ENCODE measurements at places on chromosomes 3 and 15.
A peak's percentile ranks its signal among the peaks of the same experiment; 100 is the strongest.

DNA sequence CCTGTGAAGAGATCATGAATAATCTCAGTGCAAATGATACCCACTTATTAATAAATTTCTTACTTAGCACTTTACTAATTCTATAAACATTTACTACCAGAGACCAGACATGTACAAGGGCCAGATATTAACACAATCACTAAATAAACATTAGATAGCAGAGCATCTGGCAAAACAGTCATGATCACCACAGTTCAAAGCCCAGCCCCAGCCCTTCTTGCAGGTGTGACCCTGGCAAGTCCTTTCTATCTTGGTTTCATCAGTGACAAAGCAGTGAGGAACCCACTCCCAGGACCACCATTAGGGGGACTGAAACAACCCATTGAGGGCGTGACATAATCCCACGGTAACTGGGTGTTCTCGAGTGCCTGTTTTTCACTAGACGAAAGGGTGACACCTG, 11.6 kb downstream of the ZXDC start:
- peaks cover 55% of the 10 kb centered on the region for H3K36me3 ChIP-seq
- H3K4me3 ChIP-seq: no peak overlapping the region
- peaks cover 18% of the 10 kb centered on the region for H3K4me1 ChIP-seq
- peak overlapping the region; percentile 17 for H3K27ac ChIP-seq
- no peak for DNase-seq

DNA sequence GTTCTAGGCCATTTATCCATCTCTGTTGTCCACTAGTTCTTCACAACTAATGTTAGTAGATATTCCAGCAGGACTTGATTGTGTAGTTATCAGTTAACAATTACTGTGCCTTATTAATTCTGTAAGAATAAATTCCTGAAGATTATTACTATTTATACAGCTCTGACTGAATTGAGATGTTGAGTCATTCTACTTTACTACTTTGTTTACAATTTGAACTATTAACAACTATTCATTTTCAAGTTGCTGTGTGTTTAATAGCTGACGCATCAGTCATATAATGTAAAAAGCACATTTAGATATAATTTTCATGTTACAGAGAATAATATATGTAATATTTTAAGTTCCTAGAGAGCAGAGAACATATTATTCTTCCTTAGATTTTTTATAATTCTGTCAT, 21.1 kb downstream of the DZIP3 start:
- H3K27me3 ChIP-seq: no peaks in the 10 kb centered on the region
- no peak overlapping the region for H3K27ac ChIP-seq
- no peak for DNase-seq
- H3K36me3 ChIP-seq: peaks cover 28% of the 10 kb centered on the region
- no peak overlapping the region for H3K4me3 ChIP-seq

DNA sequence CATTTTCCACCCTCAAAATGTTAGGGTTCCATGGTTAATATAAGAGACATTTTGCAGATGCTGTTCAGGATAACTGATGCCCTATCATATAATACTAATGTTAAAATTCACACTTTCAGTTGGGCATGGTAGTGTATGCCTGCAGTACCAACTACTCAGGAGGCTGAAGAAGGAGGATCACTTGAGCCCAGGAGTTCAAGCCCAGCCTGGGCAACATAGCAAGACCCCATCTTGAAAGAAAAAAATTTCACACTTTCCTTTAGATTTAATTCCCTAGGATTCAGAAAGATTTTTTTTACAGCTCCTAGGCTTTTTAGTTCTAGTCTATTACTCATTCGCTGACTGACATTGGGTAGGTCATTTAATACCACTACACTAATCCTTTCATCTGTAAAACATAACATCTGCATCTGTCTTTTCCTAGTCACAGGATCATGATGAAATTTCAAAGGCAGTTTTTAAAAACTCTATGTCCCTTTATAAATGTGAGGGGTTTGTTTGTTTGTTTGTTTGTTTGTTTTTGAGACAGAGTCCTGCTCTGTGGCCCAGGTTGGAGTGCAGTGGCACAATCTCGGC, 103.7 kb downstream of the MYO5A start:
- H3K27ac ChIP-seq: no peak overlapping the region
- no peaks in the 10 kb centered on the region for H3K4me1 ChIP-seq

GRCh38 chr3:15015456-15015855, 49.7 kb downstream of the MRPS25 start:
- no peak overlapping the region for H3K27ac ChIP-seq
- no peak overlapping the region for H3K4me3 ChIP-seq
- peaks cover 53% of the 10 kb centered on the region for H3K36me3 ChIP-seq

- peaks cover 5% of the 10 kb centered on the region for H3K36me3 ChIP-seq
- DNase-seq: no peak
- H3K4me1 ChIP-seq: peaks cover 44% of the 10 kb centered on the region
- no peak overlapping the region for H3K4me3 ChIP-seq
- H3K27me3 ChIP-seq: peaks cover 20% of the 10 kb centered on the region
Observed at GRCh38 chr3:15276028-15276724, 56.2 kb downstream of the SH3BP5 start.

- no peaks in the 10 kb centered on the region for H3K4me1 ChIP-seq
- H3K27me3 ChIP-seq: peaks cover 2% of the 10 kb centered on the region
- H3K36me3 ChIP-seq: no peaks in the 10 kb centered on the region
- H3K4me3 ChIP-seq: no peak overlapping the region
Observed at GRCh38 chr3:126119008-126119675, 35.2 kb upstream of the SLC41A3 start.

GRCh38 chr15:48469681-48470080, 138.5 kb downstream of the DUT start:
- H3K36me3 ChIP-seq: no peaks in the 10 kb centered on the region
- no peak overlapping the region for H3K4me3 ChIP-seq
- H3K27me3 ChIP-seq: no peaks in the 10 kb centered on the region

- DNase-seq: peak; percentile 69
- H3K4me1 ChIP-seq: peaks cover 25% of the 10 kb centered on the region
- H3K27ac ChIP-seq: peak overlapping the region; percentile 90
- H3K36me3 ChIP-seq: peaks cover 6% of the 10 kb centered on the region
Observed at GRCh38 chr15:58410353-58410752, 21.4 kb upstream of the LIPC start.

- no peaks in the 10 kb centered on the region for H3K36me3 ChIP-seq
- no peak overlapping the region for H3K27ac ChIP-seq
- H3K4me3 ChIP-seq: no peak overlapping the region
- DNase-seq: no peak
- H3K4me1 ChIP-seq: no peaks in the 10 kb centered on the region
- H3K27me3 ChIP-seq: no peaks in the 10 kb centered on the region
Observed at GRCh38 chr3:115928376-115928775, 305.1 kb downstream of the GAP43 start.

DNA sequence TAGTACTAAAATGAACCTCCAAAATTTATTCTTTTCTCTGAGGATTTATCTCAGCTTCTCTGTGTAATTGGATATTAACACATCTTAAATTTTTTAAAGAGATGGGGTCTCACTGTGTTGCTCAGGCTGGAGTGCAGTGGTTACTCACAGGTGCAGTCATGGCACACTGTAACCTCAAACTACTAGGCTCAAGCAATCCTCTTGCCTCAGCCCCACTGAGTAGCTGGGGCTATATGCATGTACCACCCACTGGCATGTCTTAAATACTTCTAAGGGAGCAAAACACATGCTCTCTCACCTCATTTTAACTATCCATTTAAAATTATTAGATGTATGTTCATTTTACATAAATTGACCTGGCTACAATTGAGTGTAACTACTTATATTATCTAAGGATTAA, 11.3 kb upstream of the TMEM87A start:
- H3K4me1 ChIP-seq: no peaks in the 10 kb centered on the region
- no peaks in the 10 kb centered on the region for H3K27me3 ChIP-seq
- DNase-seq: no peak
- no peak overlapping the region for H3K4me3 ChIP-seq

- H3K27ac ChIP-seq: no peak overlapping the region
- H3K4me1 ChIP-seq: peaks cover 19% of the 10 kb centered on the region
- no peak for DNase-seq
- no peaks in the 10 kb centered on the region for H3K36me3 ChIP-seq
- no peaks in the 10 kb centered on the region for H3K27me3 ChIP-seq
Observed at GRCh38 chr3:51715231-51715976, 8.5 kb downstream of the GRM2 start.

DNA sequence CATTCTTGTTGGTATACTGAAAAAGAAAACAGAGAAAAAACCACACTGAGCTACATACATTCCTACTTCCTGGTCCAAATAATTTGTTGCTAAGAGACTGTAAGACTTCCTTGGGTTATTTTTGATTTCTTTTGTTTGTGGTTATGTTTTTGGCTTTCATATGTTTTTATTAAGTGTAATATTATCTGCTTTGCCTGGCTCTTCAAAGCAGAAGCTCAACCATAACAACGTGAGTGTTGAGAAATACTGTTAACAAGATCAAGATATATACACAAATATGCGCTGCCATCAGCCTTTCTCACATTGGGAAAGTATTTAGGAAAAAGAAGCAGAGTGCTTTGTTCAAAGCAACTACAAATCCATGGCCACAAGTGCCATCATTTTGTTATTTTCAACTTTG, 556.2 kb upstream of the CBLB start:
- no peak for DNase-seq
- H3K27me3 ChIP-seq: no peaks in the 10 kb centered on the region
- no peak overlapping the region for H3K4me3 ChIP-seq
- H3K36me3 ChIP-seq: no peaks in the 10 kb centered on the region
- H3K4me1 ChIP-seq: peaks cover 15% of the 10 kb centered on the region

GRCh38 chr3:32968166-32968919, 16.9 kb downstream of the CCR4 start:
- H3K4me3 ChIP-seq: no peak overlapping the region
- no peak overlapping the region for H3K27ac ChIP-seq
- peaks cover 20% of the 10 kb centered on the region for H3K4me1 ChIP-seq
- peaks cover 11% of the 10 kb centered on the region for H3K36me3 ChIP-seq

All from activated CD8-positive, alpha-beta T cell treated with anti-CD3 and anti-CD28 coated beads, Interleukin-2, amount 10 ng/mL, durations not matched to agents 7 days and 5 days (primary cell).